Stimulated activated CD4-positive, alpha-beta T cell treated with anti-CD3 and anti-CD28 coated beads, Interleukin-15, amount 100 ng/mL, for 48 hours (primary cell): ENCODE measurements at places on chromosomes 3 and 15.

DNA sequence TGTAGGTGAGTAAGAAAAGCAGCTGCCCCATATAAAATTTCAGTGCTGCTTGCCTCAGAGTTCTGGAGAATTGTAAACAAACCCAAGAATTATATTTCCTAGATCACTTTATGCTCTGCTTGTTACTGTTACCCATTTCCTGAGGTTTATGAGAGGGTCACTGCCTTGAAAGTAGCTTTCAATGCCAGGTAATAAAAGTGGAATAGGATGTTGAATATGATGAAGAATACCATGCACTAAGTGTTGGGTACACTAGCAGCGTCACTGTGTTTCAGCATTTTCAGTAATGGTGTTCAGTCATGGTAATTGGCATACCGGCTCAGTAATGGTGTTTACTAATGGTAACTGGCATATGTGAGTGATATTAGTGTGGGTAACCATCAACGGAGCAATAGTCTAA is 449.8 kb upstream of the TPRG1 start:
- no peak for DNase-seq

- no peak for DNase-seq
These were observed 223.9 kb downstream of the UACA start for GRCh38 chr15:70539409-70539808.

DNA sequence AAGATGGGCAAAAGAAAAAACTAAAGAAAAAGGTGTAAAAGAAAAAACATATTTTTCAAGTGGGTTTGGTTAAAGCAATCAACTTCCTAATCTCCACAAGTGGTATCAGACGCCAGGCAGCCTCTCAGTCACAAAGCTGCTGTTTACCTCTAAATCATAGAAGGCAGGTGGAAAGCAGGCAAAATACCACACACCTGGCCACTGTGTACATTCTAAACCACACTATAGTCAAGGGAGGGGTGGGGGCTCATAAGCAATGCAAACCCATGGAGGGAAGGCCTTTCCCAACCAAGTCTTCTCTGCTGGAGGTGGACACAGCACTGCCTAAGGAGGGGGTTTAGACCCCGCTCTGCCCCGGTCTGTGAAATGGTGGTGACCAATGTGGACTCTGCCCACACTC is 50.4 kb downstream of the MCF2L2 start:
- no peak for DNase-seq

DNA sequence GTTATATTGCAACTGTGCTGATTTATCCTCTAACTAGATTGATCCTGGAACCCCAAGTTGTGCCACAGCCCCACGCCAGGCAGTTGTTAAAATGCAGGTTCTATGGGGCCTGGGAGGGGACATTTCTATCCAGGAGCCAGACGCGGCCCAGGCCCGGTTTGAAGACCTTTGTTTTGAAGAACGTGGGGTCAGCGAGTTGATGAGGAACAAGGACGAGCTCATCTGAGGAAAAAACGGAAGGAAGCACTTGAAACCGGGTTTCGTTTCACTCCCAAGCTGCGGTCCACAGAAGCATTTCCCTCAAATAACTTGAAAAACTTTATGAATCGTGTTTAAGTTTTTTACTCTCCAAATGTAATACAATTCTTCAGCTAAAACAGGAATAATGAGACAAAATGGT is 76.4 kb downstream of the CHSY1 start:
- no peak for DNase-seq

DNA sequence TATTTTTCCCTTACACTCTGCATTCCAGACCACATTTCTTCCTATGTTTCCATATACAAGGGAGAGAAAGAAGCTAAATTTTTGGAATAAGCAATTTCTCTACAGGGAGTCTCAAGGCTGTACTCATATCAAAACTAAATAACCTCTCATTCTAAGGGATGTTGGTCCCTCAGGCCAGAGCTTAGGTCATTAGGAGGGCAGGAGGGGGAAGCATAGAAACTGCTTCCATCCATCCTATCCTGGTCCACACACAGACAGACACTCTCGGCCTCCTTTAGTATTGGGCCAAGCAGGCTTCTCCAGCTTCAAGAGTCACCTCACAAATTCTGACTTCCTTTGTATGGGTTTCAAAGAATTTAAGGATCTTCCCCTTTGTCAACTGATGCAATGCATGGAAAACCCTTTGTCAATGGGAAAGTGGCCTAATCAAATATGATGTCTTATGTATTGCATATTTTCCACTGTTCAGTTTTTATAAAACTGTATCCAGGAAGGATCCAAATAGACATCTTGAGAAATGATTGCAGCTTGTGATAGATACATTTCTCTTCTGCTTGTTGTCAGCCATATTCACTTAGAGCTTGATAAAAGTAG is 140.7 kb upstream of the RARB start:
- no peak for DNase-seq

GRCh38 chr3:113628788-113629187 is 67.7 kb downstream of the USF3 start:
- DNase-seq: no peak

DNA sequence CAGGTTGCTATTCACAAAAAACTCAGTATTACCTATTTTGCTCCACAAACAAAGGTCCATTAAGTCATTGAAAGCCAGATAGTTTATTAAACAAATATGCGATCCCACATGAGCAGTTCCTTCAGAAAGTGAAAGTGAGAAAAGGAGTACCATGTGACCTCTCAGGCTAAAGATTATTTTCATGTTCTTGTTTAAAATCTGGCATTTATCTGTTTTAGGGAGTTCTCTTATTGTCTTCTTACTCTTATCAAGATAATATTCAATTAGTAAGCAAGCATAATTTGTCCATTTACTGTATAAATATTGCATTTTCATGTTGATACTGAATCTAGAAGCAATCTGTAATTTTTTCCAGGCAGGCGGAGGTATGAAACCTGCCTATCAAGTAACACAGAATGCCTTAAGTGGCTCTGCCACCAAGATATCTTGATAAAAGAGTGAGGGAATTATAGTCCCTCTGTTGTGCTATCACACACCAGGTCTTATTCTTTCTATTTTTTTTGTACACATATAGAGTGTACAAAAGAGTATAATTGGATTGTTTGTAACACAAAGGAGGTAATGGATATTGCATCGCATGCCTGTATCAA is 20.1 kb upstream of the PLSCR5 start:
- DNase-seq: no peak

GRCh38 chr3:38454178-38454883 is 641 bp downstream of the ACVR2B start:
- DNase-seq: no peak

DNA sequence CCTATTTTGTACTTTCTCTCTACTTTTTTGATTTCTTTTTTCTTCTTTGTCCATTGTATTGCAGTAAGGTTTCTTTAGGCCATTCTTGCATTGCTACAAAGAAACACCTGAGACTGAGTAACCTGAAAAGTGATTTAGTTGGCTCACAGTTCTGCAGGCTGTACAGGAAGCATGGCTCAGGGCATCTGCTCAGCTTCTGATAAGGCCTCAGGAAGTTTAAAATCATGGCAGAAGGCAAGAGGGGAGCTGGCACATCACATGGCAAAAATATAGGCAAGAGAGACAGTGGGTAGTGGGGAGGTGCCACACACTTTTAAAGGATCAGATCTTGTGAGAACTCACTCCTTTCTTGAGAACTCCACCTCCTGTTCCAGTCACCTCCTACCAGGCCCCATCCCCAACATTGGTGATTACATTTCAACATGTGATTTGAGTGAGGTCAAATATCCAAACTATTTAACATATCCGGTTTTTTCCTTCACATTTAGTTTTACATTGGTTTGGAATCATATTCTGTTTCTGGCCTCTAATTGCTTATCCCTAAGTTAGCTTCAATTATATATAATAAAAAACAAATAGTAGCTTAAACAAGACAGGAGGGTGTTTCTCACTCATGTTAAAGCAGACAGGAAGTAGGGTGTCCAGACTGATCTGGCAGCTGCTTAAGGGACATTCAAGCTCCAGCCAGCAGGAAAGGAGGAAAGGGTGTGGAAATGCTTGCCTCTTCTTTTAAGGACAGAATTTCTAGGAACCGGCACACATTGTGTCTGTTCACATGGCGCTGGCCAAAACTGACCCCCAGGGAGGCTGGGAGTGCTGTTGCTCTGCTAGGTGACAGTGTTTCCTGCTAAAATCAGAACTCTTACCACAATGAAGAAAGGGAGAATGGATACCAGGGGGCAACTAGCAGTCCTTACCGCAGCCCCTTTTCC is 28.8 kb upstream of the SKOR1 start:
- DNase-seq: no peak

GRCh38 chr3:27556887-27557286 is 72.7 kb upstream of the SLC4A7 start:
- DNase-seq: no peak

GRCh38 chr3:185341616-185342458 is 21.1 kb upstream of the MAP3K13 start:
- no peak for DNase-seq

DNA sequence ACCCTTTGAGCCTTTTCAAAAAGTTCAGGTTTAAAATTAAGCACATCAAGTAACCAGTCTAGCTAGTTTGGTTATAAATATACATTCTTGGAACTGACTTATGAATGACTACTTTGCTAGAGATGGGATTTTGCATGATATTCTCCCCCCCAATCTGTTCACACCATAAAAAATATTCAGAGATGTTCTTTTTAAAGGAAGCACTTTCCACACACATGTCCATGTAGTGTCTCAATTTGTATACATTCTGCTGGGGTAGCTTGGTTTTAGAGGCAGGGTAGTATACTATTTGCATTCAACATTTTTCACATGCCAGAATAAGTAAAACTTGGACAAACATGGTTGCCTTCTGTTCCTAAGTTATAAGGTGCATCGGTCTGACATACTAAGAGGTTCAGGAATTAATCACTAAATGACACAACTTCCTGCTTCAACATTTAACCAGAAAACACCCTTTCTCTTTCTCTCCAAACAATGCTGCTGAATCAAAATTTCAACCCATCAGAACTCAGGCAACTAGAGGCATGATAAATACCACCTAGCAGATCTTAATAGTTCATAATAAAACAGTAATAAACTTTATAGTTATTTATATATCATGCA is 57.0 kb downstream of the SUMF1 start:
- no peak for DNase-seq

DNA sequence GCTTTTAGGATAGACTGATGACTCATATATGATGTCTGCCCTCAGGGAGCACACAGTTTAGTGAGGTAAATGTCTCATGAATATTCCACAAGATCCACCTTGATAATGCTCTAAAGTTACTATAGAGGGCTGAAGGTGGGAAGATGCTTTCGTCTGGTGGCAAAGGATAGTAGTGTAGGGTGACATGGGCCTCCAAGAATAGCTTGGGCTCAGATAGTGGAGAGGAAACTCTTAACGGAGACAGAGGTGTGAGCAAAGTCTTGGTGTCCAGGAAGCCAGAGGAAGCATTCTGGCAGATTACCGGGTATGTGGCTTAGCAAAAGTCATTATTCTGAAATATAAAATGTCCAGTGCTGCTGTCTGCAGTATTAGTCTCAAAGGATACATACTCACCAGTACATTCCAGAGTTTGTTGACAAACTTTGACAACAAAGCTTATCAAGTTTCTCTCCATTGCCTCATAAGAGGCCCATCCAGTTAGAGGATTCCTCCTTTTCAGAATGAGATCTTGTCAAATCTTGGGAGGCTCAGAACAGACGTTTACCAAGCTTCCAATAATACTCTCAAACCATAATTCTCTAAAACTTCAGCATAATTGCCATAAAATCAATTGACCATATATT is 316.7 kb downstream of the LPP start:
- DNase-seq: no peak

DNA sequence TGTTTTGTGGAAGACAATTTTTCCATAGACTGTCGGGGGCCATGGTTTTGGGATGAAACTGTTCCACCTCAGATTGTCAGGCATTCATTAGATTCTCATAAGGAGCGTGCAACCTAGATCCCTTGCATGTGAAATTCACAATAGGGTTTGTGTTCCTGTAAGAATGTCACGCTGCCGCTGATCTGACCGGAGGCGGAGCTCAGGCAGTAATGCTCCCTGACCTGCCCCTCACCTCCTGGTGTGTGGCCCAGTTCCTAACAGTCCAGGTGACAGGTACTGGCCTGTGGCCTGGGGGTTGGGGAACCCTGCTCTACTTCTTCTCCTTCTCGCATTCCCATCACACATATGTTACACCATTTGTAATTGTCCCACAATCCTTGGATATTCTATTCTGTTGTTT is 11.0 kb downstream of the CHRNA7 start:
- no peak for DNase-seq

- DNase-seq: no peak
These were observed 32.5 kb downstream of the PARP15 start for GRCh38 chr3:122609798-122610559.

- DNase-seq: no peak
These were observed 105.9 kb downstream of the STAC start for GRCh38 chr3:36486009-36486795.

GRCh38 chr3:130816561-130817445 is 70.2 kb upstream of the PIK3R4 start:
- no peak for DNase-seq

GRCh38 chr15:33198541-33198940 is 4.0 kb upstream of the FMN1 start:
- no peak for DNase-seq

GRCh38 chr3:9784965-9785364 is 7.3 kb downstream of the TADA3 start:
- no peak for DNase-seq

DNA sequence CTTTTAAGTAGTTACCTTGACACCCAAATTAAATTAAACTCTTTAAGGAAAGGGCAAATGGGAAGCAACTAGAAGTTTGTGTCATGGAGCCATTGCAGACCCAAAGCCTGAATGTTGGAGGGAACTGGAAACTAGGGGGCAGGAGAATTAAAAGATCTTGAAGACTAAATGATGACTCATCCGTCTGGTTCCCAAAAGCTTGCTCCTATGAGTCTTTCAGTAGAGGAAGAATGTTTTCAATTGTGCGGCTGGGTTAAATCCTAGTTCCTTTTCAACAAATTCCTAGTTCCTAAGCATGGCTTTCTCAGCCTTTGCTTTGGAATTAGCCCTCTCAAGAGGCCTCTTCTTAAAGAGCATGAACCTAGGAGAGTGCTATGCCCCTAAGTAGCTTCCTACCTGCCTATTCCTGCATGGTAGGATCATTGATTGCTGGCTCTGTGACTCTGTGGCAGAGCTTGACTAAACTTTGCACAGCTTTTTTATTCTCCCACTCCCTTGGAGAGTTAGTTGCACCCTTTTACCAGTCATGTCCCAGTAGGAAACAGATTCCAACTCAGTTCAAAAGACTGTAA is 17.7 kb downstream of the CLEC3B start:
- DNase-seq: no peak

DNA sequence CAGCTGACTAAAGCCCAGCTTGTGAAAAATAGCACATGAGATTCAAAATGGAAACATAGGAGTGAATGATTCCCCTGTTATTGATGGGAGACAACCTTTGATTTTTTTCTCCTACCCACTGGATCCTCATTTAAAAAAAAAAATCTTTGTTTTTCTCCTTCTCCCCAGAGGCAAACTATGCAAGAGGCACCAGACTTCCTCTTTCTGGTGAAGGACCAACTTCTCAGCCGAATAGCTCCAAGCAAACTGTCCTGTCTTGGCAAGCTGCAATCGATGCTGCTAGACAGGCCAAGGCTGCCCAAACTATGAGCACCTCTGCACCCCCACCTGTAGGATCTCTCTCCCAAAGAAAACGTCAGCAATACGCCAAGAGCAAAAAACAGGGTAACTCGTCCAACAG is 2.6 kb downstream of the CACNA1D start:
- DNase-seq: no peak

- no peak for DNase-seq
These were observed 10.1 kb downstream of the CLDND1 start for GRCh38 chr3:98512576-98512975.

- no peak for DNase-seq
These were observed 7.5 kb upstream of the UBL7 start for GRCh38 chr15:74468341-74469032.

GRCh38 chr3:101940521-101941317 is 91.4 kb downstream of the NFKBIZ start:
- DNase-seq: no peak

GRCh38 chr3:117541721-117542120 is 832.1 kb downstream of the TUSC7 start:
- no peak for DNase-seq
